ENCODE measurements at places on chromosomes 7 and 10. TPM values are rescaled to one million over a fixed set of nuclear protein-coding genes. Genes with fewer than 3 reads are reported as not detected.

GIMAP7 gene
- total RNA-seq = 0.37 TPM

SPDYE1 gene
- total RNA-seq = not detected

NRCAM gene
- total RNA-seq = 2.9 TPM

MYO1G gene
- 0.48 TPM for total RNA-seq

SCRN1 gene
- 105 TPM for total RNA-seq

DNA sequence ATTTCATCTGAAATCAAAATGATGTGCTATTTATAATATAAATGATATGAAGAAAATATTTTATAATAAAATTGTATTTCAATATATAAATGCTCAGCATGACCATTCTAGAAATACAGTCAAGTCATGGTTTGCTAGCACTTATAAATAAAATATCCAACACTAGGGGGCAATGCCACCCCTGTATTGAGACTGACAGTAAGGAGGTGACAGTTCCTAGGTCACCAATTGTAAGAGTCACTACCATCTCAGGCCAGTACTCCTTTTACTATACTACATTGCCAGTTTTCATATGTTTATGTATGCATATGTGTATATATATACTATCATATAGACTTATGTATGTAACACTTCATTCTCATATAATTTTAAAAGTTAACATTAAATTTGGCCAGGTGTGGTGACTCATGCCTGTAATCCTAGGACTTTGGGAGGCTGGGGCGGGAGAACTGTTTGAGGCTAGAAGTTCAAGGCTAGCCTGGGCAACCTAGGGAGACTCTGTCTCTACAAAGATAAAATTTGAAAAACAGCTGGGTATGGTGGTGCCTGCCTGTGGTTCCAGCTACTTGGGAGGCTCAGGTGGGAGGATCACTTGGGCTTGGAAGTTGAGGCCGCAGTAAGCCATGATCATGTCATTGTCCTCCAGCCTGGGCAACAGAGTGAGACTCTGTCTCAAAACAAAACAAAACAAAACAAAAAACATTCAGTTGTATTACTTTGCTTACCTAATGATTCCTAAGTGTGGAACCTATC is 2.4 kb upstream of the CNOT4 start:
- H3K36me3 ChIP-seq = no peaks in the 10 kb centered on the region
- H3K4me1 ChIP-seq = peaks cover under 1% of the 10 kb centered on the region
- no peak for DNase-seq
- no peak overlapping the region for H3K4me3 ChIP-seq
- no peak overlapping the region for H3K27ac ChIP-seq

DNA sequence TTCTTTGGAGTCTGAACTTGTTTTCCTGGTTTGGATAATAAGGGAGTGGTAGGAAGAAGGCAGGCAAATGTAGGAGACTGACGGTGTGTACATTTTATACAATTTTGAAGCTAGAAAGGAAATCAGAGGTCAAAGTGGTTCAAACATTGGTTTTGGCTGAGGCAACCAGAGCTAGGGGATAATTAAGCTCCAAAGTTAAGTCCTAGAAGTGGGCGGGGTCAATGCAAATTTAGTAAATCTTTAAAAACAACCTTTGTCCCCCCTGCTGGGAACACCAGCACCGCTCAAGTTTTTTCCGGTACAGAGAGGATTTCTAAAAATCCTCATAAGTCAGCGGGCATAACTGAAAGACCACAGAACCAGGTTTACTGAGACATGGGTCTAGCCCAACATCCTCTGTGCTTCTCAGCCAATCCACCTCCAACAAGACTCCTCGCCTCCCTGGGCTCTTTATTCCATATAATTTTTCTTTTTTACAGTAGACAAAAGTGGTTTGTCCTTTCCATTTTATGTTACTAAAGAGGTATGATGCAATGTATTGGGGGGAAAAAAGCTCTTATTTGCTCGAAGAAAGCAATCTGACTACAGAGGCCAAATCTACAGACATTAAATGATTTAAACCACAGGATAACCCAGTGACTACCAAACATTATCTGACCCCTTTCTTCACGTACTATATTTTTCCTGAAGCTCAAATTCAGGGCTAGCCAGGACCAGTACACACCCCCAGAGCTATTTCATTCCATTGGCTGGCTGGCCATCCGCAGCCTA is 1.6 kb downstream of the GLUD1 start:
- peak; percentile 61 for DNase-seq
- no peaks in the 10 kb centered on the region for H3K27me3 ChIP-seq
- H3K36me3 ChIP-seq = 0 out of 2 replicates have a peak, but pooled peaks cover 5% of the 10 kb centered on the region

DNA sequence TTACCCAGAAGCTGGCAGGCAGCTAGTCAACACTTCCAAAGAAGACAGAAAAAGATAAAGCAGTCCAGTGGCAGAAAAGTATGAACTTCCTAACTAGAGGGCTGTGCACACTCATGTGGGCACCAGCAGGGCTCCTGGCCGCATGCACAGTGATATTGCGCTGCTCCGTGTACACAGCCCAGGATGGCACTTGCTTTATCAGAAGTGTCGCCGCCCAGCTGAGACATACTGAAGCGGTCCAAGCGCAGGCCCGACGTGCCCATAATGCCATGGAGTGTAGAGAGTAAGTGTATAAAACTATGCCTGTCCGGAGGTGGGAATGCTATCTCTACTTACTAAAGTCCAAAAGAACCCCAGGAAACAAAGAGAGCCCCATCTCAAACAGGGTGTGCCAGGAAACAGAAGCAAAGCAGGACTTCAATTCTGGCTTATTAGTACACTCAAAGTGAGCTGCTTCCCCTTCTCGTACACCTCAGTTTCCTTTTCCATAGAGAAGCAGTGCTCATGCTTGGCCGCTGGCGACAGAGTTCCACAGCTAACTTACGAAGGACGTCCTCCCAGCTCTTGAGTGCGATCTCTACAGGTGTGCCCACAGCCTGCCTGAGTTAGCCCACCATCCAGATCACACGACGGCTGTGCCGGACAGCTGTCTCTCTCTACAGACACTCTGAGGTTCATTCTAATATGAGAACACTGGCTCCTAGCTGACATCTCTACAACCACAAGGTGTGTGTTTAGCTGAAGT is 234.3 kb downstream of the COBL start:
- peaks cover 19% of the 10 kb centered on the region for H3K36me3 ChIP-seq
- H3K4me1 ChIP-seq = peaks cover 46% of the 10 kb centered on the region
- no peak overlapping the region for H3K4me3 ChIP-seq
- H3K27ac ChIP-seq = peak overlapping the region; percentile 89
- H3K27me3 ChIP-seq = no peaks in the 10 kb centered on the region

DNA sequence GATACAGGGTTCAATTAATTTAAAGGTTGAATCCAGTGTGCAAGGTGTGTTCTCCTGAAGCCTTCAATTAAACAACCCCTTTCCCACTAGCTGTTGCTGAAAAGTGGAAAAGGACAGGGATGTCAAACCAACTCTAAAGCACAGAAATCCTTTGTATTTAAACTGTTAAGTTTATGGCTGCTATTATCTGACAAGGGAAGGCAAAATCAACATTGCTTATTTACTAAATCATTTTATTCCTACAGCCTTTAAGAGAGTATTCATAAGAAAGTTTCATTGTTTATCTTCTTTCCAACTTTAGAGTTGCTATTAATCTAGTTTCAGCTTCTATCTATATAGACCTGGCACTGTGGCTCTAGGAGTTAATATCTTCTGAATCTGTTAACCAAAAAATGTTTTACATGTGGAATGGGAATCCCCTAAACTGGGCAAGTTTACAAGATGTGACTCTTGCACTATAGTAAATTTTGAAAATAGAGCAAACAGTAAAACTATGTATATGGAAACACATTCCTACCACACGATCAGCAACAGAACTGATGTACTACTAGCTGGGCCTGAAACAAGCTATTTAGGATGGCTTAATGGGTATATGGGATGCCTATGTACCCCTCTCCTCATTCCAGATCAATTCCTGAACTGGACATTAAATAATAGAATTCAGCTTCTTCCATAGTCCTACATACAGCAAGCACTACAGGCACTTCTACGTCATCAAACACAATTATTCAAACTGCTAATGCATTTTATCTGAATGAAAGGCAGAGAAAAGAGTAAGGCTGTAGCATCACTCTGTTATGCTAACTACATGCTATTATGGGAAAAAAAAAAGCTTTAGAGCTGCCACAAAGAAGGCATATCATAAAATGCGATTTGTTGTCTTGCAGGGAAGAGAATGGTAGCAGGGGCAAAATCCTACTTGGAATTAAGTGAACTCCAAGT is 52.8 kb downstream of the CDK6 start:
- no peak overlapping the region for H3K27ac ChIP-seq
- DNase-seq = no peak
- H3K4me3 ChIP-seq = no peak overlapping the region
- peaks cover 49% of the 10 kb centered on the region for H3K4me1 ChIP-seq
- H3K27me3 ChIP-seq = no peaks in the 10 kb centered on the region

DNA sequence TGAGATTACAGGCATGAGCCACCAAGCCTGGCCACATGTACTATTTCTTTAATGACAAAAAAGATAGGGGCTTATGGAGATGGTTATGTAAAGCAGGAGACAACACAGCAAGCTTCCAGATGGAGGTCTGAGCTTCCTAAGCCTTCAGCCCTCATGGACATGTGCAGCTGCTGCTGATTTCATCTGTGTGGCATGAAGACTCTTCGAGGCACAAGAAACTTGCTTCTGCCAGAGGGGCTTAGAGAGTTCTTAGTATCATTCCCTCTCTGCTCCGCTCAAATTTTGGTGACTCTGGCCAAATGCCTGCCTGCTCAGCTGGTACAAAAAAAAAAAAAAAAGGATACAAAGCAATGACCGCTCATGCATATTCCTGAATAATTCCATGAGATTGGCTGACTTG is 552.5 kb downstream of the TYW1 start:
- no peaks in the 10 kb centered on the region for H3K27me3 ChIP-seq
- no peak for DNase-seq
- no peaks in the 10 kb centered on the region for H3K36me3 ChIP-seq
- H3K4me3 ChIP-seq = no peak overlapping the region

DNA sequence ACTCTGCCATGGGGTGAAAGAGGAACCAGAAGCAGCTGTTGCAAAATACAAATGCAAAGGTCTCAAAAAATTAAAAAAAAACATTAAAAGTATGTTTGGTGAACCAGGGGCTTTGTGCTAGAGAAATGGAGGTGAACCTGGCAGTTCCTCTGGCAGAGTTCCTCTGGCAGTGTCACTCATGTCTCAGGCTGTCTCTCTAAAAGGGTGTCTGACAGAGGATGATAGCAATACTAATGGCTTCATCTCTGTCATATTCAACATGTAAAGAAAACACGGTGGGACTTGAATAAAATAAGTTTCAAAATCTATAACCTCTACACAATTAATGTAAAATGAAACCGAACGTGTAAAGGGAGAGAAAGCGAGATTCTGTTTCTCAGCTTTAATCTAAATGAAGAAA is 375.7 kb upstream of the VWC2 start:
- no peaks in the 10 kb centered on the region for H3K36me3 ChIP-seq
- no peak overlapping the region for H3K27ac ChIP-seq
- H3K27me3 ChIP-seq = no peaks in the 10 kb centered on the region

GRCh38 chr7:99325001-99325493 is 651 bp upstream of the ARPC1A start:
- H3K36me3 ChIP-seq = no peaks in the 10 kb centered on the region
- H3K4me3 ChIP-seq = peak overlapping the region; percentile 80
- peaks cover 20% of the 10 kb centered on the region for H3K4me1 ChIP-seq
- H3K27ac ChIP-seq = no peak overlapping the region
- DNase-seq = no peak

- no peak overlapping the region for H3K27ac ChIP-seq
- H3K4me3 ChIP-seq = no peak overlapping the region
- DNase-seq = no peak
- H3K27me3 ChIP-seq = peaks cover 4% of the 10 kb centered on the region
- peaks cover 26% of the 10 kb centered on the region for H3K4me1 ChIP-seq
- no peaks in the 10 kb centered on the region for H3K36me3 ChIP-seq
Measured at GRCh38 chr7:74033372-74034311, 5.7 kb downstream of the ELN start.

DNA sequence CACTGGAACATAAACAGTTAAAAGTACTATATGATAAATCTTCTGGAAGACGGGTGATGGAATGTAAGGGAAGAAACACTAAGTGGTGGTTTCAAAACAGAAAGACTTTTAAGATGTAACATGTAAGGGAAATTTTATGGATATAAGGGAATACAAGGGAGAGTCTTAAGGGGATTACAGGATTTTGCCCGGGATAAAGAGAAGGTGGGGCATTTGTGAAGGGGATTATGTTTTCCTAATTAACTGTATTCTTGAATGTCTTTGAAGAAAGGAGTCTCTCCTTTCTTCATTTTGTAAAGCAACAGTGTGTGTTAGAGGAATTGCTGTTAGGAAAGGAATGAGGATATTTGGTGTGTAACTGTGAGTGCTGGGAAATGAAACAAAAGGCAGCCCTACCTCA is 745.2 kb downstream of the AUTS2 start:
- H3K4me3 ChIP-seq = no peak overlapping the region
- no peaks in the 10 kb centered on the region for H3K27me3 ChIP-seq
- no peaks in the 10 kb centered on the region for H3K4me1 ChIP-seq

- H3K4me1 ChIP-seq = no peaks in the 10 kb centered on the region
- DNase-seq = no peak
- H3K4me3 ChIP-seq = no peak overlapping the region
- H3K27me3 ChIP-seq = no peaks in the 10 kb centered on the region
- H3K36me3 ChIP-seq = peaks cover 14% of the 10 kb centered on the region
Measured at GRCh38 chr10:102102421-102102820, 17.7 kb downstream of the LDB1 start.

- no peaks in the 10 kb centered on the region for H3K27me3 ChIP-seq
- peaks cover 6% of the 10 kb centered on the region for H3K36me3 ChIP-seq
- no peak for DNase-seq
- no peak overlapping the region for H3K4me3 ChIP-seq
- H3K27ac ChIP-seq = no peak overlapping the region
- H3K4me1 ChIP-seq = no peaks in the 10 kb centered on the region
Measured at GRCh38 chr7:44398511-44398911, 73.1 kb upstream of the CAMK2B start.

DNA sequence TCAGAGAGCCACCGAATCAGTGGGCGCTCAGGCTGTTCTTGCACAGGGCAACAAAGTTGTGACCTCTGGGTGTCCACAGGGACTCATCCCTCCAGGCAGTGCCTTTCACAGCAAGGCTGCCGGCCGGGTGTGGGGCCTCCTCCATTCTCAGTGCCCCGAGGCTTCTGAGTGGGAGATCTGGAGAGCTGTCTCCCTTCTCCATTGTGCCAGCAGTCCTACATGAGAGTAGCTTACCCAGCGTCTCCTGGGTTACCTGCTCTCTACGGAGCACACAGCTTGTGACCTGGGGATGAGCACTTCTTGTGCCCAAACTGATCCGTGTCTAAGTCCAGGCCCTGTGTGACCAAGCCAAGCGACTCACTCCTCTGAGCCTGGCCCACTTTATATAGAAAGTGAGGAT is 240.9 kb upstream of the GRB10 start:
- peaks cover 7% of the 10 kb centered on the region for H3K4me1 ChIP-seq
- DNase-seq = no peak
- H3K27me3 ChIP-seq = no peaks in the 10 kb centered on the region
